Peyer's patch (tissue), 4 donors: ENCODE measurements at places on chromosomes 5 and 9.

DNA sequence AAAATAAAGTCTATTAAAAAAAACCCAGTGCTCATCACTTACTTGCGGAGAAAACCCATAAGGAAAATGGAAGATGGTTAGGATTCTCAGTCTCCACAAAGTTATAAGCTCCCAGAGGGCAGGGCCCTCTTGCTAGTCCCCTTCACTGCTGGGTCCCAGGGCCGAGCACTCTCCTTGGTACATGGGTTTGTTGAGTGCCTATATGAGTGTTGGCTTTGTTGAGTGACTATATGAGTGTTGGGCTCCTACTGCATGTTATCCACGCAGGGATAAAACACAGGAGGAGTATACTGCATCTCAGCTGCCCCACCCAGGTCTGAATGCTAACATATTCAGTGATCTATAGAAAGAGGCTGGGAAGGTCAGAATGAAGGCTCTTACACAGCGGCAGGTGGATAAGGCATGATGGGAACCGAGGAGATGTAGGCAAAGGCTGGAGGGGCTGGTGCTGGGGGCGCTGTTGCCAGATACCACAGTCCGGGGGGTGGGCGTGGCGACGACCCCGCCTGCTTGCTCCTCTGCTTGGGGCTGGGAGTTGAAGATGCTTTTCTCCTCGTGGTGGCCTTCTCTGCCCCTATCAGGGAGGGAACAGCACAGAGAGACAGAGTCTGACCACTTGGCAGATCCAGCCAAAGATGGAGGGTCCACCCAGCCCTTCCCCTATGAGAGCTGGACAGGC is 11.6 kb downstream of the ORM2 start:
- no peak for DNase-seq

DNA sequence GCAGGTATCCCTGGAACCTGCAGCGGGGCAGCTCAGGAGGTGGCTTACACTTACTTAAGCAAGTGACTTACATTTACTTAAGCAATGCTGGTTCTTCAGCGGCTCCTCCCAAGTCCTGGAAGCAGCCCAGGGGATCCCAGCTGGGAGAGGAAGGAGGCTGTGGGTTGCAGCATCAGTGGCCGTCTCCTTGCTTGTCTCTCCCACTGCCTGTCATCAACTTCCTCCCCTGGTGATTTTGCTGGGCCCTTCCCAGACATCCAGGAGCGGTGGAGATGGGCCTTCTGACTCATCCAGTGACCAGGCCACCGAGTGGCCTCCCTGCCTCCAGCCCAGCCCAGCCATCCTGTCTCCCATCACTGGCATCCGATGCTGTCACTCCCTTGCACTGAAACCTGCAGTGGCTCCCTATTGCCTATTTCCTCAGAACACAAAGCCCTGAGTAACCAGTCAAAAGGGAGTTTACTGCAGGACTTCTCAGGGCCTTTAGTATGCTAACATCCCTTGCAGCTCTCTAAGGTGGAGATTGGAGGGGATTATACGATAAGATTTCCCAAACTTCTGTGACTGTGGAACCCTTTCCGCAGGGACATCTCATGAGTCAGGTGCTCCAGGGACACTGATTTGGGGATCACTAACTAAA is 155.9 kb upstream of the PHYKPL start:
- no peak for DNase-seq

DNA sequence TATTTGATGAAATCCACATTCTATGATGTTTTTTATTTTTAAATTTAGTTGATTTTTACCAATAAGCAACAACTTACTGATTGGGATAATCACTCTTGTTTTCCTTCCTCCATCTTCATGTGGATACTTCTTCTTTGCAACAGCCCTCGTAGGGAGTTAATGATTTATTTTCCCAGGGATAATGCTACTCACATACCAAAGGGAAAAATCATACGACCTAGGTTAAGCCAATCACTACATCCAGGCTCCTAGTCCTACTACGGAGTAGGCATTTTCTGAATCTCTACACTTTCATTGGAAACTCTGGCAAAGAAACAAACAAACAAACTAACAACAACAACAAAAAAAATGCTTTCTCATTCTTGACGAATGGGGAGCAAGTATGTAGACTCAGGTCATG is 663.4 kb downstream of the PTPRD start:
- no peak for DNase-seq

- DNase-seq = no peak
Measured at GRCh38 chr9:81550207-81550583, 139.2 kb downstream of the TLE1 start.

DNA sequence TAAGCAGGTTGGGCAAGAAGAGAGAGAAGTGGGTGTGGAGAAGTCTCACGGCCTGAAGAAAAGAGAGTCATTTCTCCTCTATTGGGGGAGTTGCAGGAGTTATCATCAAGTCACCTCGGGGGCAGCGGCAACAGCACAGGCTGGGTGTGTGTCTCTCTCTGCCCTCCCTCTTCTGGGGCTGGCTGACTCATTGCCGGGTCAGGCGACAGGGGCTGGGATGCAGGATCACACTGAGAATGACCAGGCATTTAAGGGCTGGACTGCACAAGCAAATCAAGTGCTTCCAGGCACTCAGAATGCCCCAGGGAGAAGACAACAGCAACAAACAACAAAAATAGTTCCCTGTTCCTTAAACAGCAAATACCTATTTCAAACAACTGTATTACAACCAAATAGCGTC is 6.3 kb upstream of the EQTN start:
- DNase-seq = no peak
